ENCODE measurements at places on chromosomes 7 and 10.

GRCh38 chr10:62492012-62492869, 118.1 kb downstream of the ZNF365 start:
- no peak for DNase-seq

GRCh38 chr10:81866753-81867152, 8.2 kb upstream of the NRG3 start:
- DNase-seq, result no peak

GRCh38 chr7:93882468-93882867, 8.1 kb downstream of the TFPI2 start:
- no peak for DNase-seq

GRCh38 chr10:111100198-111100597, 23.4 kb downstream of the ADRA2A start:
- no peak for DNase-seq

DNA sequence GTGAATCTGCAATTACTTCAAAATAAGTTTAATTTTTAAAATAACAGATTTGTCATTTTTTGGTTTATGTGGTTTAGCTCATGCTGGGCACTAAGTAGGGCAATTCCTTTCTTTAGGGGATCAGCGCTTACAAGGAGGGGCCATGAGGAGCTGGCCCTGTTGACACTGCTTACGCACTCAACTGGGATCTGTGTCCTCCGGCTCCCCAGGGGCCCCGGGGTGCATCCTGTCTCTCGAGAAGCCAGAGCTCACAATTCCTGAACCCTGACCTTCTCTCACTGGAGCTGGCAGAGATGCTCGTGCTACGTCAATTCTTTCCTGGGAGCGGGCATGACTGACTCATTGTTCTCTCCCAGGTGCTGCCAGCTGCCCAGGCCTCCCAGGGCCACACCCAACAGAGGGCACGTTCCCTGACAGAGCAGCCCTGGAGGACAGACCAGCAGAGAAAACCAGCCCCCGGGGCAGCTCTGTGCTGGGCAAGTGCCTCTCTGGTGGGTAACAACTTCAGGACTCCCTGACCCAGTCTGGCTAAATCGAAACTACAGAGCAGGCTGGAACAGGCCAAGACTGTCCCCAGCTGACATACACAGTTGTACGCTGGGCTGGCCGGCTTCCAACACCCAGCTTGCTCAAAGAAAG, 36.8 kb downstream of the CTBP2 start:
- DNase-seq, result peak; percentile 98

- DNase-seq, result no peak
Measured at GRCh38 chr7:17492437-17492836, 194.0 kb downstream of the AHR start.

All from A549 (cell line).